ENCODE measurements at places on chromosomes 13 and 19. TPM values are rescaled to one million over a fixed set of nuclear protein-coding genes. Genes with fewer than 3 reads are reported as not detected.

IGFLR1 gene
- polyA plus RNA-seq, result 26.0 TPM

KLK1 gene
- 827 TPM for polyA plus RNA-seq

- DNase-seq, result no peak
These were observed 92.0 kb downstream of the NHLRC3 start for GRCh38 chr13:39130301-39130700.

- no peak for DNase-seq
These were observed 4.7 kb downstream of the ALOX5AP start for GRCh38 chr13:30739761-30740642.

DNA sequence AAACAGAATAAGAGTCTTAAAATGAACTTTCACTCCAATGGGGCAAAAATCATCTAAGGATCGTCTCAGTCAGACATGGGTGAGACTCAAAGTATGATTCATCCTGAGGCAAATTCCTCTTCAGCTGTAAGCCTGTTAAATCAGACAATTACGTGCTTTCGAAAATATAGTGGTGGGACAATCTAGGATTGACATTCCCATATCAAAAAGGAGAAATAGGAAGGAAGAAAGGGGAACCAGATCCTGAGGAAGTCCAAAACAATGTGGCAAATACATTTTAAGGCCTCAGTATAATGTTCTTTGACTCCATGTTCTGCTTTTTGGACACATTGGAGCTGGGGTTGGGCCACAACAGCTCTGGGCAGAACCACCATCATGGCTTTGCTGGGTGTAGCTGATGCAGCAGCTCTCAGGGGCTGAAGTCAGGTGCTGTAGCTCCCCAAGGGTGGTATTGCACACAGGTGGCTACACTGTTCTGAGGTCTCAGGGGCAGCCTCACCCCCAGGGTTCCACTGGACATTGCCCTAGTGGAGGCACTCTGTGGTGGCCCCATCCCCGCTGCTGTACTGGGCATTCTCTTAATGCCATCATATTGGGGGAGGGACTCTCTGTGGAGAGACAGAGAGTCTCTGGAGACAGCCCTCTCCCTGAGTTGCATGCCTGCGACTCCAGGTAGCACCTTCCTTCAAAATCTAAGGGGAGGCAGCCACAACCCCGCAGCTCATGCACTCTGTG is 5.7 kb upstream of the FPR3 start:
- no peak for DNase-seq

DNA sequence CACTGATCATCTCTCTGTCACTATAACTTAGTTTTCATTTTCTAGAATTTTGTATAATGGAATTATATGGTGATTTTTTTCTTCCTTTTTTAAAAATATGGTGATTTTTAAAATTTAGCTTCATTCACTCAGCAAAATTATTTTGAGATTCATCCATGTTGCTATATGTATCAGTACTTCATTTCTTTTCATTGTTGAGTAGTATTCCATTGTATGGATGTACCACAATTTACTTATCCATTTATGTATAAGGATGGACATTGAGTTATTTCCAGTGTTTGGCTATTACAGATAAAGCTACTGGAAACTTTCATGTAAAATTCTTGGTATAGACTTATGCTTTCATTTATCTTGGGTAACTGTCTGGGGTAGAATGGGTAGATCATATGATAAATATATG is 12.8 kb downstream of the ZNF546 start:
- no peak for DNase-seq

- DNase-seq, result no peak
These were observed 444.3 kb downstream of the GPC6 start for GRCh38 chr13:93670866-93671265.

Data from kidney (tissue), 22 donors.